ENCODE measurements at places on chromosomes 16 and 17.

GRCh38 chr17:65079489-65079900 is 23.0 kb upstream of the GNA13 start:
- DNase-seq = no peak

GRCh38 chr17:45828171-45828570 is 16.5 kb upstream of the SPPL2C start:
- DNase-seq = no peak

DNA sequence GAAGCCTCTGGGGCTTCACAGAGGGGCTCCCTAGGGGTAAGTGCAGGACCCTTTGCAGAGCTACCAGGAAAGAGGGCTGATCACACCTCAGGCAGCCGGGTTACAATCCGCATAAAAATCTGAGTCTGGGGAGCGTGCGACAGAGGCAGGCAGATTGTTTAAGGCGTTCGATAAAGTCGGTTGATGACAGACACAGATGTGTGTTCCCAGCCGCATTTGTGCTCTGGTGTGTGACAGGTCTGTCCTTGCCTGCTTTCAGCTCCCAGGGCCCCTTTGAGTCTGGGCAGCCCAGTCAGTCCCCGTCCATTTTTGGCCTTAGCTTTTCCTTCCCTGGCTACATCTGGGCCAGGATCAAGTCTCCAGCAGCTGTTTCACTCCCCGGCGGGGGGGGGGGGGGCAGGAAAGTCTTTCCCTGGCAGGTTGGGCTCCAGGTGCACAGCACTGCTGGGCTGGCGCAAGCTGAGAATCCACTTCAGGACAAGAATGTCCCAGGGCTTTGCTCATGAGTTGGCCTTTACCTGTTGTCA is 1.3 kb upstream of the ZACN start:
- no peak for DNase-seq

DNA sequence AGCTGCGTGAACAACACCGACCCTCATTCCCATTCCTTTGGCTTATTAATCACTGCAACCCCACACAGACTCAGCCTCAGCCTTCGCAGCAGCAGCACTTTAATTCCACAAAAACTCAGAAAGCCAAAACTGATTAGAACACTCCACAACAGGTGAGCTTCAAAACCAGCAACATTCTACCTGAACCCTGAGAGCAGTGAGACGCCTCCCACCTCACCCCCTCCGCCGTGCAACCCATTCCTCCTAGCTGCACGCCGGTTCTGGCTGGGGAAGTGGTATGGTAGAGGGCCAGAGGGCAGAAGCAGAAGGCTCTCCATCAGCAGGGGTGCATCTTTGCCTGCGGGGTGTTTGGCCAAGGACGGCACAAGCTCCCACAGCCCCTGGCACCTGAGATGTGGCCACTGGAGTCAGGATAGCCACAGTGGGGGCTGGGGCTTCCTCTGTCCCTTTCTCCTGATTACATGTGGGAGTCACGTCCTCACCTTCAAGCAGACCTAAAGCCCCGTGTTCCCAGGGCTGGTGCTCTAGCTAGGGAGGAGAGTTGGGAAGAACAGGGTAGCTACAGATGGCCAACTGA is 1.6 kb downstream of the BORCS6 start:
- DNase-seq = no peak

DNA sequence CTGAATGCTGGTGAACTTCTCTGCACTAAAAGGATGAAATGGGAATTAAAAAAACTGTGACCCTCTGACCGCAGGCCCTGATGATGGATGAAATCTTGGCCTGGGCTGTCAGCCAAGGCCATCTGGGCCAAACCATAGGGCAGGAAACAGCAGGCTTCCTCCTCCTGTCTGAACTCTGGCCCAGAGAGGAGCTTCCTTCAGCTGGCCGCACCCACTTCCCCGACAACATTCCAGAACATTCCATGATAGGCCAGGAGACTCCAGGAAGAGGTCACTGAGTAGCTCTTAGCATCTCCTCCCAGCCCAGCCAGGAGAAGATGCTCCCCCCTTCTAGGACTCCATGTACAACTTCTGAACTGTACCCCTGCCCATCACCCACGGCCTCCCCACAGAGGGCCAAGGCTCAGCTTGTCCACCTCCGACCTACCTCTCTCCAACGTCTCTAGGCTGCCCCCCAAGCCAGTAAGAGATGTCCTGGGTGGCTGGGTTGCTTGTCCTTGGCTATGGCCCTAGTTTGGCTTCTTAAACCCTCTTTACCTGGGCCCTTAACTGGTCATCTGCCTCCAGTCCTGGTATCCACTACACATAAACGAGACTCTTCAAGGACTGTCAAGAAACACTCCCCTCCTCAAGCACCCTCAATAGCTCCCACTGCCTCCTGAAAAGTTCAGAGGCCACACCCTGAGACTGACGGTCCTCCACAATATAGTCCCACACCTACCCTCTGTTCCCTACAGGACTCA is 1.7 kb downstream of the RPH3AL start:
- no peak for DNase-seq

- DNase-seq = no peak
Measured at GRCh38 chr17:76670020-76670717, 26.6 kb upstream of the ST6GALNAC1 start.

DNA sequence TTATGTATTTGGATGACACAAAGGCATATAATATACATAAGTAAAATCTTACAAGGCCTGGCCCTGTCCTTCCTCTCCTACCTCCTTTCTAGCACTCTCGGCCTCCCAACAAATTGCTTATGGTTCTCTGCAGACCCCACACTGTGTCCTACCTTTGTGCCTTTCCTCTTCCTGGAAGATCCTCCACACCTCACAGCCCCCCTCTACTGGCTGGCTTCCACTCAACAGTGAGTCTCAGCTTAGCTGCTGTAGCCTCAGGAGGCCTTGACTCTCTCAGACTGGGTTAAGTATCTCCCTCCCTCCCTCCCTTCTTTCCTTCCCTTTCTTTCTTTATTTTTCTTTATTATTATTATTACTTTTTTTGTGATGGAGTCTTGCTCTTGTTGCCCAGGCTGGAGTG is 8.3 kb upstream of the SLC52A1 start:
- no peak for DNase-seq

DNA sequence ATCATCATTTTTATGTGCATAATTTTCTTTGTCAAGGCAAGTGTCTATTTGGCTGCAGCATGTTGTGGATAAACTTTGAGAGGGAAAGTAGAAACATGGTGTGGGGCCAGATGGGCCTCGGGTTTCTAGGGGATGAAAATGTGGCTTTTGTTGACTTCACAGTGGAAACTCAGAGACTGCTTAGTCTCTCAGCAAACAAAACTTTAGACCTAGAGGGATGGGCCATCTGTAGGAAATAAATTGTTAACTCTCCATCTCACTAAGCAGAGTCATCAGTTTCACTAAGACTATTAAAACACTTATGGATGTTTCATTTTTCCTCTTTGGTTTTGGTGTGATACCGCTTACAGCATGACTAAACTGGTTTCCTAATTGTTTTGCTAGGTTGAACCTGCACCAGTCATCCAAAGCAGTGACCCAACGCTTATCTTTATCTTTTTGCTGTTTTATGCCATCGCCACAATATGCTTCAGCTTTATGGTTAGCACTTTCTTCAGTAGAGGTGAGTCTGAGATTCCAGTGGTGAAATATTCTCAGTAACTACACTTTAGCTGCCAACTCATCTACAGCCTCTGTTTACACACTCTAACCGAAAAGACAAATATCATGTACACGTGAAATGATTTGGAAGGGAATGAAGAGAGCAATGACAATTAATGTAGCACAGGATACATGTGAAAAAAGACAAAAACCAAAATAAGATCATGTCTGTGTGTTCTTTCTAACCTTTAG is 60.6 kb upstream of the CRYM start:
- no peak for DNase-seq

- DNase-seq = no peak
Measured at GRCh38 chr16:10039220-10040096, 142.8 kb downstream of the GRIN2A start.

DNA sequence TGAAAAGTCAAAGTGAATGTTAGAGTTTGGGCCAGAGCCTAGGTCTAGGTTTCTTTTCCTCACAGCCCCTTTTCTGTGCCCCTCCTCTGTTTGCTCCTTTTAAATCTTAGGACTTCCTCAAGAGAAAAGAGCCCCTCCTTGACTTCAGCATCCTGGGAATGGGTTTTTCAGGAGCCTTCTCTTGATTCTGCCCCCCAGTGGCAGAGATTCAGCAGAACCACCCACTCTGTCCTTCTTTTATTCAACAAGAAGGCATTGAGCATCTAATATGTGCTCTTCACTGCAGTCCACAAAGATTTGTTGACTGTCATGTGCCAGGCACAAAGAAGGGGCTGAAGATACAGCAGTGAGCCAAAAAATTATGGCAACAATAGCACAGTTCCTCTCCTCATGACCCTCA is 270.8 kb upstream of the CDH5 start:
- no peak for DNase-seq

DNA sequence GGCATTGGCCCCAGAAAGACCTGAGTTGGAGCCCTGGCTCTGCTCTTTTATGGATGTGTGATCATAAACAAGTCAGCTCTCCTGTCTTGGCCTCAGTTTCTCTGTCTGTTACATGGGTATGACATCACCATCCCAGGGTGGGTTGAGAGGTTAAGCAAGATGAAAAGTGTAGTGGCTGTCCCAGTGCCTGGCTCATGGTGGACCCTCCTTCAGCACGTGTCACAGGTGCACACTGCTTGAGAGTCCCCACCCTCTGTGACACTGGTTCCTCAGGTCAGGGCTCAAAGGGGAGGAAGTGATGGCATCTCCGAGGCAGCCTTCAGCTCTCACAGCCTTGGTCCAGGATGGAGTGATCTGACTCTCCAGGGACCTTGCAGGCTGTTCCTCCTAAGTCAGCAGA is 218.4 kb downstream of the HAPSTR1 start:
- no peak for DNase-seq

- no peak for DNase-seq
Measured at GRCh38 chr17:29393436-29393835, 3.3 kb downstream of the TAOK1 start.

DNA sequence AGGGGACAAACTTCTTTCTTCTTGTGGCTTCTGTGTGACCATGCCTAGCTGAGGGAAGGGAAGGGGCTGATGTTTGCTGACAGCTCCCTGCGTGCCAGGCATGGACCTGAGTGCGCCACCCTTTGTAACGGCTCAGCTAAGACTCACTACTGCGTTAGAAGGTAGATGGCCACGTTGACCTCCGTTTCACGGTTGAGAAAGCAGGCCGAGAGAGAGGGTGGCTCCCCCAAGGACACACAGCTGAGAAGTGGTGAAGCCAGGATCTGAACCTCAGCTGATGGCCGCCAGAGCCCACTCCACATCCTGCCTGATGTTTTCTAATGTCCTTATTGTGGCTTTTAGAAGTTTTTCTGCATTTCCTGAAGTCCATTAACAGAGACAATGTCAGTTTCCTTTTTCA is 45.1 kb downstream of the RGS9 start:
- no peak for DNase-seq

DNA sequence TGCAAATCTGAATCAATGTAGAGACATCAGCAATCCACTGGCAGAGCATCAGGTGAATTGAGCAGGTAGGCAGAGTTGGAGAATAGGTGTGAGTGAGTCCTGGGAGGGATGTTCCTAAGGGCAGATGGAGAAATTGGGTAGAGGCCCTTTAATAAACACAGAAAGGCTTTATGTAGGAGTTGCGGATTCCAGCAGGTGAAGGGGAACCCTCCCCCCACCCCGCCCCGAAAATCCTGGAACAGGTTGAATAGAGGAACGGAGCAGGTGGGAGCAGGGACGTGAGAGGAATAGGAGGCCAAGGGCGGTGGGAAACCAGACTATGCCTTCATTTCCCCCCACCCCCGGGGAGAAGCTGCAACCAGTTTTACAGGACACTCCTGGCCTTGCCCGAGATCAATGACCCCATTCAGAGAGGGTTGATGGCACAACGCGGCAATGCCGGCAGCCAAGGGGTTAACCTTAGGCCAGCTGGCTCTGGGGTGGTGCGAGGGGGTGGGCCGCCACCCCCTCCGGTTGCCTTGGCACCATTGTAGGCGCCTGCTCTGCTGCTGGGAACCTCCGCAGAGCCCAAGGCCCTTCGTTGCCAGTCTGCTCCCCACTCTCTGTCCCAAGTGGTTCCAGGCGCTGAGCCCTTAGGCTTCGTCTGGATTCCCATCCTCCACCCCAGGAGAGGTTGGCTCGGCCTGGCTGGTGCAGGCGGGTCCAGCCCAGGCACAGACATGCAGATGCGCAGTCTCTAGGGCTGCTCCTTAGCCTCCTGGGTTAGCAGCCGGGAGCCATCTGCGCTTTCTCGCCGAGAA is 814 bp upstream of the RUNDC3A start:
- DNase-seq = no peak

- DNase-seq = no peak
Measured at GRCh38 chr17:58414596-58414997, 2.7 kb downstream of the RNF43 start.

DNA sequence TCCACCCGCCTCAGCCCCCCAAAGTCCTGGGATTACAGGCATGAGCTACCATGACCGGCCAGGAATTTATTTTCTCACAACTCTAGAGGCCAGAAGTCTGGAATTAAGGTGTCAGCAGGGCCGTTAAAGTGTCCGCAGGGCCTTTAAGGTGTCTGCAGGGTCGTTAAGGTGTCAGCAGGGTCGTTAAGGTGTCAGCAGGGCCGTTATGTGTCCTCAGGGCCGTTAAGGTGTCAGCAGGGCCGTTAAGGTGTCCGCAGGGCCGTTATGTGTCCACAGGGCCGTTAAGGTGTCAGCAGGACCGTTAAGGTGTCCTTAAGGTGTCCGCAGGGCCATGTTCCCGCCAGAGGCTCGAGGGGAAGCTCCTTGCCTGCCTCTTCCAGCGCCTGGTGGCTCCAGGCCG is 125.2 kb downstream of the RAP1GAP2 start:
- DNase-seq = no peak

DNA sequence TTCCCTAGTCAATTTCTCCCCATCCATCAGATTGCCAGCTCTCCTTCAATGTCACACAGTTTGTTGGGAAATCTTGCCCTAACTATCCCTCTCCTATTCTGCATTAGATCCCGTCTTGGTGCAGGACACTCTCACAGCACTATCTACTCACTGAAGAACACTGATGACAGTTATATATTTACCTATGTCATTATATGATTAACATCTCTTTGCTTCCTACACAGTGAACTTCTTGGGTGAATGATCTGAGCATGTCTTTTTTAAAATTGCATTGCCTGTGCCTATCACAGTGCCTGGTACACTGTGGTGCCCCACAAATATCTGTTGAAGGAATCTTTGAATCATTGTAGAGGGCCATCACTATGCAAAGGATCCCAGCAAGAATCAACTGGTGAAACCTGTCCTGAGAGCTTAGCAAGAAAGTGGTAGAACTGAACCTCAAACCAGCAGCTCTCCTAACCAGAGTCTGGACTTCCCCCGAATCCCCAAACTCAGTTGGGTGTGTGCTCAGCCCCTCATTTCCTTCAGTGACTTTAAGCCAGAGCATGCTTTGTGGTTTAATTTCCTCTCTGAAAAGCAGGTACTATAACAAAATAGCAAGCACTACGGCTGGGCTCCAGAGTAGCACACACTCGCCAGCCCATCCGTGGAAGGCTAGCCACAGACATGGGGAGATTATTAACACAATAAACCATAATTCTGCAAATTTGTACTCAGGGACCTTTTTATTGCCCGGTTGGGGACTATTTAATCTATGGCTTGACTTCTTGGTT is 680.7 kb upstream of the SALL1 start:
- no peak for DNase-seq

Data from stimulated activated CD4-positive, alpha-beta T cell treated with anti-CD3 and anti-CD28 coated beads, TNF-alpha, amount 100 ng/mL, for 24 hours (primary cell).